ENCODE measurements at places on chromosomes 1 and 21.

GRCh38 chr1:49163031-49163430 is 386.3 kb upstream of the BEND5 start:
- DNase-seq, result peak; percentile 42

- no peak for DNase-seq
Measured at GRCh38 chr21:14879458-14879857, 185.3 kb downstream of the NRIP1 start.

GRCh38 chr1:184691719-184692324 is 62.8 kb downstream of the EDEM3 start:
- no peak for DNase-seq

- no peak for DNase-seq
Measured at GRCh38 chr21:39984286-39984991, 117.2 kb downstream of the PCP4 start.

- peak; percentile 63 for DNase-seq
Measured at GRCh38 chr1:109438798-109439297, 12.6 kb upstream of the PSMA5 start.

DNA sequence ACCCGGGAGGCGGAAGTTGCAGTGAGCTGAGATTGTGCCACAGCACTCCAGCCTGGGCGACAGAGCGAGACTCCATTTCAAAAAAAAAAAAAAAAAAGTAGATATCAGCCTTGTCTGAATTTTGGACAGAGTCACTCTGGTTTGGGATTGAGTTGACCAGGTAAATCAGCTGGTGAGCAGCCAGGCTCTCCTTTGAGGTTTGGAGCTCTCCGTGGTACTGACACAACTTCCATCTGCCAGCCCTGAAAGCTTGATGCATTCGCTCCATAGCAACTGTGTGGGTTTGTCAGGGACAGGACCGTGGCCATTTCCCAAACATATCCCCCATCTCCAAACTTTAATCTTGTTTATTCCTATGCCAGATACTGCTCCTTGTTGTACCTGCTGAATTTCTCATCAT is 155.2 kb downstream of the DMRTA2 start:
- DNase-seq, result no peak

DNA sequence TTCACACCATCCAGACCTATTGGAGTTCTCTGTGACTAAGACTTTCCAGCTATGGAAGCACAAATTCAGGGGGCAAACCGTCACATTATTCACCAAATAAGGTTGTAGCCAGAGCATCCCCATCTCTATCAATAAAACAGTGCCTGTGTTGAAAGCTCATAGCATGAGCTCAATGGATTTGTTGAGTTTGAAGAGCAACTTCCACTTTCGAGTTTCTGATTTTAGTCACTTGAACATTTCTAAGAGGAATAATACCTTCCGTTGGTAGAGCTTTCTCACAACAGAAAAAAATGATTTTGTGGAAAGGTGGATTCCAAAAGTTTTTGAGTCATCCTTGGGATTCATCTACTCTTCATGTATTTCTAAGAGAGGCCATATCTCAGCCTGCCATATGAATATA is 13.0 kb upstream of the ELAVL4 start:
- no peak for DNase-seq

- no peak for DNase-seq
Measured at GRCh38 chr1:103162360-103162759, 54.0 kb upstream of the COL11A1 start.

GRCh38 chr21:16794950-16795349 is 717.9 kb upstream of the CXADR start:
- peak; percentile 34 for DNase-seq

- no peak for DNase-seq
Measured at GRCh38 chr21:17729455-17729854, 89.7 kb downstream of the C21orf91 start.

- no peak for DNase-seq
Measured at GRCh38 chr1:51139474-51139873, 37.4 kb downstream of the C1orf185 start.

- no peak for DNase-seq
Measured at GRCh38 chr1:230375780-230376179, 50.4 kb downstream of the PGBD5 start.

DNA sequence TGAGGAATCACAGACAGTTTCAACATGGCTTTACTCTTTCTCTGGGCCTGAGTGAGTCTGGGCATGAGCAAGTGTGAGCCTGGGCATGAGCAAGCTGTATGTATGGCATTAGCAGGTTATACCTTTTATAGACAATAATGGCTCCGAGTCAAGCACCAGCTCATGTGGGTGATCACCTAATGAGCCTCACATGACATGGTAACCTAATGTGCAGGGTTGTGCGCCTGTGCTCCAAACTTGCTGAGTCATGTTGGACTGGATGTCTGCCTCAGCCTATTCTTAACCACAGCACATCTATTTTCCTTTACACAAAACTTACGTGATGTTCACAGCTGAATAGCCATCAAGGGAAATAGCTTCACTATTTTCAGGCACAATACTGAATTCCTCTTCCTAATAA is 236.2 kb upstream of the NRIP1 start:
- no peak for DNase-seq

DNA sequence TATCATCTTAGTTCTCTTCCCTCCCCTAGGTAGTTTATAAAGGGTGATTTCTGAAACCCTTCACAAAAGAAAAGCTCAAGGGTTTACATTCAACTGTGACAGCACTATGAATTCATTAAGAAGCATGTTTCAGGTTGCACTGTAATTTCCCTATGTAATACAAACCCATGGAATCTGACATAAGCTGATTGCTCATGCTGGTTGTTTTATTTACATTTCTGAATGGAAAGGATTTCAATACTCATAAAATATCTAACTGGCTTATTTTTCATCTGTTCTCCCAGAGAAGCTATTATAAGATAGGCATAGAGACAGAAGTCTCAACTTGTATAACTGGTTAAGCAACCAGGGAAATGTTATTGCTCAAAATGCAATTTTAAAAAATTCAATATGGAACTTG is 20.5 kb downstream of the WNT2B start:
- no peak for DNase-seq

DNA sequence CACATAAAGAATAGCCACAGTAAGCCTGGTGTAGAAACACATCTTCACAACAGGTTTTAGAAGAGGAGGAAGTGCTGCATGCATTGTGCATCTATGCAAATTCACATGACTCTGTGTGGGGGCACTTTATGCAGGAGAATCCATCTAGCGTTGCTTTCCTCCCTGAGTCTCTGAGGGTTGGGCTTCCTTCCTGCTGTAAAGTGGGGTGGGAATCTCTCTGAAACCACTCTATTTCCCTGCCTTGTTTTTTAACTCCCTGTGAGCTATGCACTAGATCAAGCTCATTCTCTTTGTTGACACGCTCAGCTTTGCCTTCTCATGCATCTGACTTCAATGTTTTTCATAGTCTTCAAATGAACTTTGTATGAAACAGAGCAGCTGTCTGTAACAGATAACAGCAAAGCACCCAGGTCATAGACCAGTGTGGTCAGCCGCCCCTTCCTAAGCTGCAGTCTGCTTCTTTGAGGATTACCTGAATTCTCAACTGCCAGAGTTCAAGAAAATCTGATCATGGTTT is 102.7 kb upstream of the DPH5 start:
- DNase-seq, result no peak

GRCh38 chr21:32965129-32965680 is 60.5 kb upstream of the OLIG2 start:
- no peak for DNase-seq

- no peak for DNase-seq
Measured at GRCh38 chr1:79775402-79775801, 768.9 kb upstream of the ADGRL4 start.

GRCh38 chr1:36051821-36052220 is 32.1 kb upstream of the TEKT2 start:
- DNase-seq, result no peak

GRCh38 chr1:234601301-234602017 is 8.5 kb downstream of the IRF2BP2 start:
- DNase-seq, result no peak

GRCh38 chr1:43041591-43041990 is 82.9 kb upstream of the SLC2A1 start:
- no peak for DNase-seq

- peak; percentile 12 for DNase-seq
Measured at GRCh38 chr1:150121236-150121862, 28.4 kb upstream of the PLEKHO1 start.

GRCh38 chr1:247857985-247858619 is 1.1 kb downstream of the TRIM58 start:
- no peak for DNase-seq

GRCh38 chr21:45073301-45074047 is 906 bp upstream of the ADARB1 start:
- no peak for DNase-seq

GRCh38 chr21:44985441-44986401 is 45.9 kb downstream of the SLX9 start:
- no peak for DNase-seq

DNA sequence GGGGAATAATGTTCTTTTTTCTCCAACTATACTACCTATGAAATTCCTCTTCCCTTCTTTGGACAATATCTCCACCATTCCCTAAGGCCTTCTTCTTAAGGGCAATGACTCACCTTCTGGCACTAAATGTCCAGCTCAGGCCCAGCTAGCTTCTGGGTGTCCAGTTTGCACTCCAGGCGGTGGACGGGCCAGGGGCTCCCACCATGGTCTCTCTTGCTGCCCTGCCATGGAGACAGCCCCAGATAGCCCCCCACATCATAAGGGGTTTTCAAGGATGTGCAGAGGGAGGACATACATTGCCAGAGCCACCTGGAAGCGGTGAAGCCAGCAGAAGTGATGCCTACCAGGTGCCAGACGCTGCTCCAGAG is 43.8 kb downstream of the C1orf198 start:
- DNase-seq, result no peak

GRCh38 chr1:23618586-23619083 is 59.3 kb upstream of the ID3 start:
- DNase-seq, result no peak

DNA sequence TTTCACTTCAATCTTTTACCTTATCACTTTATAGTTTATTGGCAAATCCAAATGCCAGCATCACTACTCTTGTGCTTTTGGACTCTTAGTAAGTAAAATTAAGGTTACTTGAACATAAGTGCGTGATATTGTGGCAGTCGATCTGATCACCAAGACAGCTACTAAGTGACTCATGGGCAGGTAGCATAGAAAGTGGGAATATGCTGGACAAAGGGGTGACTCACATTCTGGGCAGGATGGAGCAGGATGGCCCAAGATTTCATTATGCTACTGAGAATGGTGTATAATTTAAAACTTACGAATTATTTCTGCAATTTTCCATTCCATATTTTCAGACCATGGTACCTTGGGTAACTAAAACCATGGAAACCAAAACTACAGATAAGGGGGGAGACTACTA is 120.2 kb downstream of the ROR1 start:
- DNase-seq, result no peak

DNA sequence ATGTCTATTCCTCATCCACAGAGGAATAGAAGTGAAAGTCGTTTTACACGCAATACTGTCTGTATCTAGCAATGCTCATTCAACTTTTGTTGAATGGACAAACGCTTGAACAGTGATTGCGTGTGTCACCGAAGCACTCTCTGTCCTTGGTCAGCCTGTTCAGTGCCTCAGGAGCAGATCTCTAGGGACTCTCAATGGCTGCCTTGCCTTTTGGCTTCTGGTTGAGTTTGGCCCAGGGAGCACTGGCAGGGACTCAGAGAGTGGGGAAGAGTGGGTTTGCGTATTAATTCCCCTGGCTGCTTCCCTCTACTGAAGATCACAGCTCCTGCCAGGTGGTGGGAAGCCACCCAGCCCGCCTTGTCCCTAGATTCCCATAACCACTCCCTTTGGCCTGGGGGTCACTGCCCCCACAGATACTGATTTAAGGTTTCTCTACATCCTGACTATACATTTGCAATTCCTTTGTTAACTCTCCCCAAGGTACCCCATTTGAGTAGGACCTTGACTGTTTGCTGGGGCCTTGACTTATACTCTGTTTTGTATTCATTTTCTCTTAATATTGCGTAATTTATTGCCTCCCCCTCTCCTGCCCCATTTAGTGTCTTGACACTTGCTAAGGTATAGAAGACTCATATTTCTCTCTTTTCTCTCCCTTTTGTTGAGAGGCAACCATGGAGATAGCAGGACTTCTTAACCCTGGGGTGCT is 61.7 kb upstream of the USP24 start:
- DNase-seq, result no peak

- DNase-seq, result peak; percentile 86
Measured at GRCh38 chr1:95086949-95087533, 14.3 kb upstream of the ALG14 start.

DNA sequence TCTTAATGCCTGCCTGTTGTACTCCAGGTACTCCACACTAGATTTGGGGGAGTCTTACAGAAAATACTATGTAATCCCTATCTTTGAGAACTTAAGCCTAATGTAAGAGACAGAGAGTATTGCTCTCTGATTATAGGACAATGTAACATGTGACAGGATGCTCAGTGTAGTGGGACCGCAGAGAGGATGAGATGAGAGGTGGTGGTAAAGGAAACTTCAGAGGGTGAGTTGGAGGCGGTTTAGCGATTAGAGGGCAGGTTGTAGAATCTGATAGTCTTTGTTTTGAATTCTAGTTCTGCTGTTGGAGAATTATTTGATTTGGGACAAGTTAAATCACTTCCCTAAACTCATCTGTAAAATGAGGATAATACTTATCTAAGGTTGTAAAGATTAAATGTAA is 5.4 kb downstream of the SOAT1 start:
- DNase-seq, result no peak

DNA sequence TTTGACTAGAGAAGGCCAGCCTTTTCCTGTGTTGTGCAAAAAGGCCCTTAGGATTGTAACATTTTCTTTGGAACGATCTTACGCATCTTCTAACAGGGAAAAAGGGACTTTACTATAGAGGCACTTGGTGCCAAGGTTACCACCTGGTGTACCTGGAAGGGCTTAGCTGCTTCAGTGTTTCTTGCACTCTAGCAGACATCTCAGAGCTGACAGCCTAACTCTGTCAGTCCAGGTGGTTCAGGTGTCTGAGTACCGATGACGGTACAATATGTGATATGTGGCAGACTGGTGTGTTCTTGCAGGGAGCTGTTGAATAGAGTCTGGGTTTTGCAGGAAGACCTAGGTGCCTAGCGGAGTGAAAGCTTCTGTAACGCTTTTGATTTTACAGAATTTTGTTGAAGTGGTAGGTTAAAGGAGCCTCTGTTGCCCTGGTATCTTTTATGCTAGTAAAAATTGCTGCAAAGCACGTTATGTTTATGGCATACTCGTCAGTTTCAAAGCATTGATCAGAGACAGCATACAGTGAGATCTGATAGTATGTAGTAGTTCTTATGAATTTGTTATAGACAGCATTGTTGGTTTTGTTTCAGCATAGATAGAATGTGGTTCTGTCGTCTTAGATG is 1.4 kb downstream of the MAGI3 start:
- DNase-seq, result no peak

DNA sequence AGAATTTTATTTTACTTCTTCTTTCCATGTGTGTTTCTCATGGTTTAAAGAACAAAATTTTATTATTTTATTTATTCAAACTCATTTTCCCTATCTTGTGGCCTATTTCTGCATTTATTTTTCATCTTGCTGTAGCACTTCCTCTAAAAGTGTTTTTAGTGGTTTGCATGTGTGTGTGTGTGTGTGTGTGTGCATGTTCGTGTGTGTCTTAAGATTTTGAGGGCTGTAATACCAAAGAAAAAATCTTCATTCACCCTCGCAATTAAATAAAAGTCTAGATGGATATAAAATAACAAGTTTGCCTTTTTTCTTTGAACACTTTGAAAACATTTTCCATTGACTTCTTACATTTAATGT is 24.6 kb upstream of the FCRL3 start:
- DNase-seq, result no peak

GRCh38 chr1:17119773-17120480 is 676 bp upstream of the PADI2 start:
- DNase-seq, result no peak
